ENCODE measurements at places on chromosomes 12 and 14. TPM values are rescaled to one million over a fixed set of nuclear protein-coding genes. Genes with fewer than 3 reads are reported as not detected.

KRT2 gene
- polyA plus RNA-seq: not detected

OTUB2 gene
- polyA plus RNA-seq: 4.7 TPM

TGM1 gene
- polyA plus RNA-seq: 2.2 TPM

GALNT8 gene
- 3.3 TPM for polyA plus RNA-seq

SDR9C7 gene
- polyA plus RNA-seq: 0.16 TPM

SMCO2 gene
- polyA plus RNA-seq: 0.36 TPM

ACVRL1 gene
- polyA plus RNA-seq: 32.8 TPM

TAS2R10 gene
- 1.5 TPM for polyA plus RNA-seq
